ENCODE measurements at places on chromosomes 2 and 18. TPM values are rescaled to one million over a fixed set of nuclear protein-coding genes. Genes with fewer than 3 reads are reported as not detected.
A peak's percentile ranks its signal among the peaks of the same experiment; 100 is the strongest.

UGT1A3 gene
- not detected for polyA plus RNA-seq

INPP5D gene
- polyA plus RNA-seq = 1.3 TPM

CTAGE1 gene
- 0.03 TPM for polyA plus RNA-seq

DCDC2C gene
- polyA plus RNA-seq = not detected

STAT4 gene
- polyA plus RNA-seq = 0.12 TPM

HOXD10 gene
- polyA plus RNA-seq = 0.03 TPM

SS18 gene
- 98.6 TPM for polyA plus RNA-seq

LINC00305 gene
- not detected for polyA plus RNA-seq

LRP1B gene
- 0.28 TPM for polyA plus RNA-seq

KCNF1 gene
- polyA plus RNA-seq = 0.16 TPM

CD8B2 gene
- polyA plus RNA-seq = not detected

SNORC gene
- 1.3 TPM for polyA plus RNA-seq

TCF23 gene
- not detected for polyA plus RNA-seq

OSBPL1A gene
- polyA plus RNA-seq = 26.1 TPM

DNA sequence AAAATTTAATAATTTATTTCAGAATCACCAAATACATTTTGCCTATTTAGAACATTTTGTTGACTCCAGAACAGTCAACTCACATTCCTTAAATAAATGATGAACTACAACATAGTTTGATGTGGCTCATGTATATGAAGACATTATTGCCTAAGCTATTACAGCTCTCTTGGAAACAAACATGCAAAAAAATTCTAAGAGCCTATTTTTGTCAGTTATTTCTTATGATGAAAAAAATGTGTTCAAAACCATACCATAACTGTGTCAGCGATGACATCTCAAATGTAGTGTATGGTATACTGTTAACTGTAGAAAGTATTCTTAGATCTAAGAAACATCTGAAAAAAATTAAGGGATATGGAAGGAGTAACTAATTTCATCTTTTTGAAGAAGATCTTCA lies 6.3 kb upstream of the EMILIN2 start:
- no peak for DNase-seq

- no peak for DNase-seq
These were observed 453.8 kb downstream of the CDH2 start for GRCh38 chr18:27723168-27723567.

- DNase-seq = no peak
These were observed 135.8 kb downstream of the METTL8 start for GRCh38 chr2:171297956-171298355.

DNA sequence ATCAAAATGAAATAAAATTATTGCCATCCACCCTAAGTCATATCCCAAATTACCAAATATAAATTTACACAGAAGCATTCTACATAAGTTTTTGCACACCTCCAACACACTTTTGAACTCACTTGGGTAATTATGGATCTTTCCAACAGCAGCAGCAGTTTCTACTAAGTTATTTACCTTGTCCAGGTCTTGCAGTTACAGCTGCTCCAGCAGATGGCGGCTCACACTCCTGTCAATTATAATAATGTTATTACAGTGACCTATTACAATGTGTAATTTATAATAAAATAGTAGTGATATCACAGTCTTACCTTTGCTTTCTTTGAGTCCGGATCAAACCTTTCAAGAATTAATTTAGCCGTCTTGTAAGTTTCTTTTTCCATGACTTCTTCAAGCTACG lies 37.9 kb downstream of the LNPK start:
- no peak for DNase-seq

DNA sequence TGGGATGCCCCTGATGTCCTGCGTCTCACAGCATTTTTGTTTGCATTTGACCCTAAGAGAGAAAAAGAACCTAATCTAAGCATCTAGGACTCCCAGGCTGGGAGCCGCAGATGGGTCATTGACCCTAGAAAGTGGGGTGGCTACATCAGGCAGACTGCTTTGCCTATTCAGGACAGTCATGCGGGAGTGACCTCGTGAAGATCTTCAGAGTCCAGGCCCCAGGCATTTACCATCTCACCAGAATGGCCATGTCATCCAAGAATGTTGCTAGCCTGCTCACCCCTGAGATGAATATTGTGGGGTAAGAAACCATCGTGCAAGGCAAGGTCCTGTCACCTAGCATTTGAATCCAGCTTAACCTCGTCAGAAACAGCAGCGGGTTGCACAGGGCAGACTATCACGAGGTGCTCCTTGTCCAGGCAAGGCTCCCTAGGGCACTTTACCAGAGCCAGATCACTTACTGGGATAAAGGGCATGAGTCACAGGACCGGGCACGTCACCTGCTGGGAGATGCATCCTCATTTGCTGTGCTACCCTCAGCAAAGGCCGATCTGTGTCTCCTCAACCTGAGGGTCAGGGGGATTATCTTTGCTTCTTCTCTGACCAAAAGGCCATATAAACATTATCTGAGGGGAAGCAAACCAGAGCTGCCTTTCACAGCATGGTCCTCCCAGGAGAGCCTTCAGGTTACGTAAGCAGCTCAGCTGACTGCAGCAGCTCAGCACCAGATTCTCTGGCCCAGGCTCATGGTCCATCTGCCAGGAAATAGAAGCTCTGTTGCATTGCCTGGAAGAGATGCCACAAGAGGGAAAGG lies 162.3 kb downstream of the ACKR3 start:
- no peak for DNase-seq

- no peak for DNase-seq
These were observed 2.1 kb upstream of the PARD6G start for GRCh38 chr18:80249217-80250093.

GRCh38 chr2:120745420-120746111 lies 9.9 kb downstream of the GLI2 start:
- DNase-seq = no peak

- DNase-seq = peak; percentile 82
These were observed 22.7 kb upstream of the PDIA6 start for GRCh38 chr2:10835052-10835970.

- DNase-seq = no peak
These were observed 73.0 kb upstream of the TMEM17 start for GRCh38 chr2:62578803-62579640.

GRCh38 chr2:213932-214693 lies 49.7 kb downstream of the SH3YL1 start:
- peak; percentile 50 for DNase-seq

DNA sequence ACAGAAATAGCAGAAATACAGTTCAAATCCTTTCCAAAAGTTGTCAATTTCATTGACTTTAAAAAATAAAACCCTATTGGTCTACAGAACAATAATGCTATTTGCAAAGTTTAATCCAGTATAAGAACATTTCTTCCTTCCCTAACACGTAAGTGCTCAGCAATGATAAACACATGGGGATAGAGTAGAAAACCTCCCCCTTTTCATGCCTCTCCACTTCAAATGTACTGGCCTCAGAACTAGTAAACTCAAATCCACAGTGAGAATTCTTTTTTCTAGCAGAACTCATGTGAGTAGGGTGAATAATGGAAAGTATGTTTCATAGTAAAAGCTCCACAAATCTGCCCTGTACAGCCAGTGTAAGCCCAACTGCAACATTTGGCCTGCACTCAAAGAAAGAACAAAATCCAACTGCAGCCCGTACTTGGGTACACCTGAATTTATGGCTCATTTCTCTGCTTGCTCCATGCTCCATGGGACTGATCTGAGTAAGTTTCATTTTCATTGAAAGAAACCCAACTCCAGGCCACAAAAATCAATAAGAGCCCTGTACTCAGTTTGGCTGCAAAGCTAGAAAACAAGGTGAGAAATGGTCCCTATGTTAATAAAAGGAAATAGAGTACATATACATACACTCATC lies 115.0 kb upstream of the RMDN2 start:
- no peak for DNase-seq

DNA sequence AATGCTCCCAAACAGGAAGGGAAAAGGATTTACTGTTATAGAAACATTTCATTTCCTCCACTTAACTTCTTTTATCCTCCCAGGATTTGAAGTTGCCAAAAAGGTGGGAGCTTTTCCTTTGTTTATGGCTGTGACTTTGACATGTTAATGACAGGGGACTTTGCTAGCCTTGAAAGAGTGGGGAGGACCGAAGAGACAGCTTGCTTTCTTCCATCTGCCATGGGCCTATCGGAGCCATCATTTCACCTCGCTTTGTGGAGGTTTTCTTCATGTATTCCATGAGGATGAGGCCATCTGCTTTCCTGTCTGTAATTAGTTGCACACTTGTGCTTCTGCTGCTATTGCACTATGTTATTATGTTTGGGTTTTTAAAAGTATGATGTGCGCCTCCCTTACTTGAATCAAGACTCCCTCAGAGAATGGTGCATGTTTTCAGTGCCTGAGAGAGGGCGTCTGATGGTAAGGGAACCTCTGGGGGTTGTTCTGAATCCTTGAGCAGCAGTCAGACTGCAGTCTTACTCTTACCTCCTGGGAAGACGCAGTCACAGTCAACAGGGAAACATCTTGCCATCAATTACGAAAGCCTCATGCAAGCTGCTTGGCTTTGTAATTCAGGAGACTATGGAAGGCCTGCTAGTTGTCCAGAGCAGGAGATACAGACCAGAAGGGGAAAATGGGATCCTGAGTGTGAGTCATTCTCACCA lies 173.3 kb upstream of the MGAT5 start:
- DNase-seq = no peak

DNA sequence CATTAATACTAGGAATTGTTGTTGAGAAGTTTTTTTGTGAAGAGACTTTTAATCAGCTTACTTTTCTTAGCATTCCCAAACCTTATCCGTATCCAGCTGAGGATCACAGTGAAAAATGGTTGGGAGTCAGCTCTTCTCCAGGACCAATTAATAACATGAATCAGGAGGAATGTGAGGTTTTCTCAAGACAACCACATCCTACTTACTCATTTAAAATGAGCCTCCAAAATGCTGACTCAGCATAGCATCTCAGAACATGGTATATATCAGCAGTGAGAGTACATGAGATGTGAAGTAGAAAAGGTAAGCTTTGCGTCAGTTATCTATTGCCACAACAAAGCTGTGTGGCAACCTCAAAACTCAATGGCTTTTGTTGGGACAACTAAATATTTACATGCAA lies 140.3 kb downstream of the NRP2 start:
- no peak for DNase-seq

DNA sequence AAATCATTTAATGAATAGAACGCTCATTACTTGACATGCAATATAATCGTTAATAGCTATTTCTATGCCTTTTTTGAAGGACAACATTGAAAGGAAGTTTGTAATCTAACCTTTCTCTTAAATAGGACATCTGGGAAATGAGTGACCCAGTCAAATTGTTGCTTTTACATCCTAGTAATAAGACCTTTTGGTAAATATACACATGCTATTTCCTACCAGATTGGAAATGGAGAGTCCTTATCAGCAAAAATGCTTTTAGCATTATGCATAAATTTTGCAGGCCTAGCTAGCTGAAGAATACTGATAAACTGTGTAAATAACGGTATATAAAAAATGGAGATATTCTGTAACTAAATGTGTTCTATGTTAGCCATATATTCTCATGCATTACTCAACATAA lies 567.3 kb upstream of the DSEL start:
- DNase-seq = no peak

DNA sequence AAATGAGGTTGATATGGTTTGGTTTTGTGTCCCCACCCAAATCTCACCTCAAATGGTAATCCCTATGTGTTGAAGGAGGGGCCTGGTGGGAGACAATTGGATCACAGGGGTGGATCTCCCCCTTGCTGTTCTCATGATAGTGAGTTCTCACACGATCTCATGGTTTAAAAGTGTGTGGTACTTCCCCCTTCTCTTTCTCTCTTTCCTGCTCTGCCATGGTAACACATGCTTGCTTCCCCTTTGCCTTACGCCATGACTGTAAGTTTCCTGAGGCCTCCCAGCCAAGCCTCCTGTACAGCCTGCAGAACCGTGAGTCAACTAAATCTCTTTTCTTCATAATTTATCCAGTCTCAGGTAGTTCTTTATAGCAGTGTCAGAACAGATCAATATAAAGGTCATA lies 24.7 kb upstream of the FAM124B start:
- DNase-seq = no peak

GRCh38 chr2:54149638-54150441 lies 34.4 kb downstream of the ACYP2 start:
- DNase-seq = no peak

- no peak for DNase-seq
These were observed 688.4 kb upstream of the SYT4 start for GRCh38 chr18:43965691-43966090.

- DNase-seq = peak; percentile 32
These were observed 2.0 kb upstream of the TRPM8 start for GRCh38 chr2:233915128-233915527.

DNA sequence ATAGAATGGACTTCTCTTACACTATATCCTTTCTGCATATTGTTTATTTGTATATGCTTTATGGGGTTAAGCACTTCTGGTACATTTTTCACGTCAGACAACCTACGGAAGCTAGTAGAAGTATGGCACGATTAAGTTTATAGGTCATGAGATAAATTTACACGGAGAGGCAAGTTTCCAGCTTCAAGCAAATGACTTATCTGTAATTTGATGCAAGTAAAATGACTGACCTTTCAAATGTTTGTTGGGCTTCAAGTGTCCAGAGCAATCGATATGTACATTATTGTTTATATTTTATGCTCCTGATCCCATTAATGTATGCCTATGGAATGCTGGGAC lies 97.5 kb upstream of the EFEMP1 start:
- no peak for DNase-seq

DNA sequence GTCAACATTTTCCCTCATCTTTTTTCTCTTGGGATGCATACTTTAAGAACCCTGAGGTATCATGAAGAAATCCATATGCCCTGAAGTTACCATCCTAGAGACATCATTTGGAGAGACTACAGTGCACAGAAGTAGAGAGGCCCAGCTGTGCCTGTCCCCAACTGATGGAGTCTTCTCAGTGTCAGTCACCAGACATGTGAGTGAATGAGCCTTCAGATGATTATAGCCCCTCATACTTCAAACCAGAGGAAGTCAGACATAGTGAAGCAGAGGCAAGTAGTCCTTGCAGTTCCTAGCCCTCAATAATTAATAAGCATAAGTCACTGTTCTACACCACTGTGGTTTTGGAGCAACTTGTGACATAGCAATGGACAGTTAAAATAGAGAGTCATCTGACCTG lies 194.4 kb upstream of the ITGA4 start:
- DNase-seq = no peak

- no peak for DNase-seq
These were observed 2.8 kb upstream of the TMEM131 start for GRCh38 chr2:97998431-97999005.

GRCh38 chr18:9898792-9899549 lies 13.2 kb downstream of the TXNDC2 start:
- DNase-seq = no peak
